ENCODE measurements at places on chromosomes 2 and 18.

GRCh38 chr2:172811027-172811426, 75.4 kb downstream of the RAPGEF4 start:
- DNase-seq = no peak

DNA sequence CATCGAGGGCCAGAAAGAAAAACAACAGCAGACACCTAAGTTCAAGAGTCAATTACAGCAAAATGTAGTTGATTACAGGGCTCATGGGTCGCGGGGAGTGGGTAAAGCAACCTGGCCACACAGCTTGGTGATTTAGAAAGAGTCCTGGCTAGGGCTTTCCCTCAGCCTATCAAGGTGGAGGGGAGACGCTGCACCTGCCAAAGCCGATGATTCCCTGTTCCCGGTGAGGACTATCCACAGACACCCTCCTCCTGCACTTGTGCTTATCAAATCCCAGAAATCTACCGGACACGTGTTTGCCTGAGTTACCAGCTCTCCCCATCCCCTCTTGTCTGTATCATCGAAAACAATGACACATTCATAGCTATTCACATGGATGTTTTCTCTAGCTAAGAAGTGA, 7.0 kb upstream of the SOX11 start:
- DNase-seq = no peak

- DNase-seq = no peak
Observed at GRCh38 chr2:230019742-230020141, 49.0 kb downstream of the SLC16A14 start.

DNA sequence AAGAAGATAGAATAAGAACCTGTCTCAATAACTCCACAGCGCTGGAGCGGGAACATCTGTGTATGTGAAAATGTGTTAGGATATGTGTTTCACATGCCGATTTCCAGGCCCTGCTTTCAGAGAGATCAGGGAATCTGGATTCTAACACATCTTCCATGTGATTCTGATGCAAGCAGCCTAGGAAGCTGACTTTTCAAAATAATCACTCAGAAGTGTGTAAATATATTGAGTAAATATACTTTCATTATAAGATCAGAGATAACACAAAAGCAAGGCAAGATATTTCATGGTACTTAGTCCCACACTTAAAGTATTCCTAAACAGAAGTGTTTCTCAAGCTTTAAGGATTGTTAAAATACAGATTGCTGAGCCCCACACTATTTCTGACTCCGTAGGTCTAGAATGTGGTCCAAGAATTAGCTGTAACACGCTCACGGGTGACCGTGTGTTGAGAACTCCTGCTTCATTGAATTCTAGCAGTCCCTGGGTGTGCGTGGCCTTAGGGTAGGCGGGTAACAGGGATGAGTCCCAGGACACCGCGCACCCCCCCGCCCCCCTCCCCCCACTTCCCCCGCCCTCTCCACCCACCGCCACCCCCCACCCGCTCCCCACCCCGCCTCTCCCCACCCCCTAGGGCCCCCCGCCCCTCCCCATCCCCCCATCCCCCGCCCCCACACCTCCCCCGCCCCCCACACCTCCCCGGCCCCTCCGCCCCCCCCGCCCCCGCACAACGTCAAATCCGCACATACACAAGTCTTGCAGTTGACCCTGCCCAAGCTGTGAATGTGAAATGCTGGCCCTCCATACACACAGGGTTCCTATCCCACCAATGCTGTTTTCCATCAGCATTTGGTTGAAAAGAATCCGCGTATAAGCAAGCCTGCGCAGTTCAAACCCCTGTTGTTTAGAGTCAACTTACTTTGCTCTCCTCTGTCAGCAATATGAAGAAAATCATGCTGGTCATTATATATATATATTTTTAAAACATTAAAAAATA, 94.2 kb upstream of the SLC39A10 start:
- DNase-seq = no peak

DNA sequence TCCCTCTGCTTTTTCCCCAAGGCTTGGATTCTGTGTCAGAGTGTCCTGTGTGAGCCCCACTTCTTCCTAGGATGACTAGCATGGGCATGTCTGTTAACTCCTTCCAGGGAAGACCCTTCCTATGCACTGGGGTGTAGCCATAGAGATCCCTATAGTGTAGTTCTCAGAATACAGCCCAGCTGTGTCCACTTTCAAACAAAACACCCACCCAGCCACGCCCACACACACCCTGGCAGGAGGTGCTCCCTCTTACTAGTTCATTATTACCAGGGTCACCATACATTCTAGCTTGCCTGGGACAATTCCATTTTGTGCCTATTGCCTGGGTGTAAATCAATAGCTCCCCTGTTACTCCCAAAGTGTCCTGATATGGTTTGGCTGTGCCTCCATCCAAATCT, 195.6 kb downstream of the MYCN start:
- no peak for DNase-seq

- DNase-seq = no peak
Observed at GRCh38 chr18:58792086-58792485, 72.6 kb upstream of the ZNF532 start.

DNA sequence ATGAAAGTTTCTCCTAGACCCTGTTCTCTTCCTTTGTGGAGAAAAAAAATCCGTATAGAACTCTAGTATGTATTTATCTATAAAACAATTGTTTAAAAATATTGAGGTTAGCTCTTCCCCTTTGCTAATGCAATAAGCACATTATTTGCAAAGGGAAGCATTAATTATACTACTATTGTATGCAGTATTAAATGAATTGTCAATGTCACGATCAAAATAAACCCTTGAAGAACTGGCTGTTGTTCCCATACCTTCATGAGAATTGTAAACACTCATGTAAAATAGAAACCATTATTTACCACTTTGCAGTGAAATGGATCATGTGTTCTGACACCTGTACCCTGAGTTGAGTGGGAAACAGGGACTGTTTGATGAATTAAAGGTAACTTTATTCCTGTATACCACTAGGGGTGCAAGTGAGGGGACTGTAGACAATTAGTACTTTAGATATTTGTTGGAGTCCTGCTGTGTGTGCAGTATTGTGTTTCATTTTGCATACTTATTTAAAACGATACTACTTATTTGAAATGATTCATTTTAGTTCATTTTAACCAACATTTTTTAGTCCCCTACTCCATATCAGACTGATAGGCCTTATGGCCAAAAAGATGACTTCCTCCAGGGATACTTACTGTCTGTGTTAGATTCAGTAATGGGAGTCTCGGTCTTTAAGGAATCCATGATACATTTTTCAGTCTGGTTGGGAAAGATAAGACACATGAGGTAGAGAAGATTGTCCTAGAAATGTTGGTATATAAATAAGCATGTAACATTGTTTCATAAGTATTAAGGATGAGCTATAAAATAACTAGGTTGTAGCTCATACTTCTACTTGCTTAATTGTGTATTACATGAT, 7.9 kb downstream of the PKP4 start:
- DNase-seq = peak; percentile 17

GRCh38 chr18:58534535-58535301, 94.2 kb downstream of the ALPK2 start:
- no peak for DNase-seq

Measured in dermis microvascular lymphatic vessel endothelial cell (primary cell).